ENCODE measurements at places on chromosomes 16 and 17. TPM values are rescaled to one million over a fixed set of nuclear protein-coding genes. Genes with fewer than 3 reads are reported as not detected.

Gene WDR90
- total RNA-seq = 33.7 TPM

Gene GPR139
- not detected for total RNA-seq

Gene OR1A1
- not detected for total RNA-seq

Gene UMOD
- total RNA-seq = not detected

Gene PPL
- total RNA-seq = not detected

Gene ABCC12
- not detected for total RNA-seq

DNA sequence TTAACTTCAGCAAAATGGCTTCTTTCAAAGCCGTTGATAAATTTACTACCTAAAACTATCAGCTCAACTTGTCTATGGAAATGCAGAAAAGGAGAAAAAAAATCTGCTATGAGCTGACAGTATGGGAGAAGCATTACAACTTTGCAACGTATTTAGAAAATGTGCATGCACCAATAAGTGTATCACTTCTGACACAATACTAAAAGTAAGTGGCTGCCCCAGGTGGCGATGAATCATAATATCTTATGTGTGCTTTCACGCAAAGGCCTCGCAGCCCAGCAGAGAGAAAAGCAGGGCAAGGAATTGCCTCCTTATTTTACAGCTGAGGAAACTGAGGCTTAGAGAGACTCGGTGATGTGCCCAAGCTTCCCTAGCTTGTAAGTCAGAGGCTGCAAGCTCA, 101.8 kb downstream of the SALL1 start:
- H3K36me3 ChIP-seq = no peaks in the 10 kb centered on the region
- no peak overlapping the region for H3K27ac ChIP-seq
- no peak overlapping the region for H3K4me3 ChIP-seq

GRCh38 chr17:1347589-1348323, 52.3 kb downstream of the YWHAE start:
- H3K4me3 ChIP-seq = no peak overlapping the region
- no peak for DNase-seq
- H3K27me3 ChIP-seq = no peaks in the 10 kb centered on the region
- peak overlapping the region; percentile 43 for H3K27ac ChIP-seq
- peaks cover 82% of the 10 kb centered on the region for H3K36me3 ChIP-seq

- H3K4me3 ChIP-seq = no peak overlapping the region
- H3K27me3 ChIP-seq = no peaks in the 10 kb centered on the region
- H3K36me3 ChIP-seq = no peaks in the 10 kb centered on the region
- H3K27ac ChIP-seq = no peak overlapping the region
- DNase-seq = no peak
These were observed 28.5 kb downstream of the KIFC3 start for GRCh38 chr16:57773655-57774295.

- peak overlapping the region; percentile 43 for H3K27ac ChIP-seq
- H3K4me1 ChIP-seq = peaks cover 69% of the 10 kb centered on the region
- DNase-seq = no peak
- H3K36me3 ChIP-seq = peaks cover 47% of the 10 kb centered on the region
- no peak overlapping the region for H3K4me3 ChIP-seq
- no peaks in the 10 kb centered on the region for H3K27me3 ChIP-seq
These were observed 20.1 kb downstream of the SNX29 start for GRCh38 chr16:11996433-11997330.

GRCh38 chr16:73150786-73151185, 102.9 kb upstream of the ZFHX3 start:
- no peak overlapping the region for H3K4me3 ChIP-seq
- H3K36me3 ChIP-seq = no peaks in the 10 kb centered on the region
- peaks cover 23% of the 10 kb centered on the region for H3K27me3 ChIP-seq
- H3K27ac ChIP-seq = no peak overlapping the region
- H3K4me1 ChIP-seq = peaks cover 12% of the 10 kb centered on the region
- no peak for DNase-seq

DNA sequence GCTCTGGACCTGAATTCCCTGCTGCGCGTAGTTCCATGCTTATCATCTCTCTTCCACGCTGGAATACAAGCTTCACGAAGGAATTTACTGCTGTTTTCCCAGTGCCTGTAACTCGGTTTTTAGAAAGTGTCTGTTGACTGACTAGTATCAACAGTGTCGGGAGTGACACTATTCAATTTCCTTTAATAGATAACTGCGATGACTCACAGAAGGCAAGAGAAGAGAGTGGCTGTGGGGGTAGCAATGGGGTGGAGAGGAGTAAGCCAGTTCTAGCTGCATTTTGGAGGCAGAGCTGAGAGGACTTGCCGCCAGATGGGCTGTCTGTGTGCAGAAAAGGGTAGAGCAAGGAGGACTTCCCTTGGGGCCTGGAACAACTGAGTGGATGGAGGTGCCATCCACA, 25.2 kb downstream of the B4GALNT2 start:
- no peaks in the 10 kb centered on the region for H3K4me1 ChIP-seq
- H3K36me3 ChIP-seq = no peaks in the 10 kb centered on the region
- H3K4me3 ChIP-seq = no peak overlapping the region
- no peak overlapping the region for H3K27ac ChIP-seq
- peaks cover 26% of the 10 kb centered on the region for H3K27me3 ChIP-seq

GRCh38 chr17:68152161-68152571, 95.7 kb upstream of the AMZ2 start:
- no peak overlapping the region for H3K27ac ChIP-seq
- no peaks in the 10 kb centered on the region for H3K36me3 ChIP-seq
- H3K4me3 ChIP-seq = no peak overlapping the region
- H3K4me1 ChIP-seq = no peaks in the 10 kb centered on the region

- H3K4me3 ChIP-seq = no peak overlapping the region
- H3K27me3 ChIP-seq = no peaks in the 10 kb centered on the region
- H3K4me1 ChIP-seq = peaks cover 12% of the 10 kb centered on the region
- DNase-seq = no peak
- H3K36me3 ChIP-seq = peaks cover 46% of the 10 kb centered on the region
These were observed 33.2 kb downstream of the ADGRG5 start for GRCh38 chr16:57575468-57576277.

DNA sequence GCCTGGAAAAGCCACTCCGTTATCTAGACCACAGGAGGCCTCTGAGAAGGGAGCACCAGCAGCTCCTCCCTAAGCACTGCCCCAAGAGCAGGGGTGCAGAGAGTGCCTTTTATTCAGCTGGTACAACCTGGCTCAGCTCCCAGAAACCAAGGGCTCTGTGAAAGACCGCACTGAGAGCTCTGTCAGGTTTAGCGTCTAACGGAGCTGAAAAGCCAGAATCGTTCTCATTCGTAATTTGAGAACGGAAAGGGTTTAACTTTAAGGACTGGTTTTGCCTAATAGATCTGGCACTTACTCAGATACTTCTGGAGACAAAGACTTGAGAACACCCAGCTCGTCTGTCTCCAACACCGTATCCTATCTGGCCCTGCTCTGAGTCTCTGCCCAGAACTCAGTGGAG, 13.5 kb downstream of the MPG start:
- DNase-seq = no peak
- H3K4me3 ChIP-seq = no peak overlapping the region
- no peaks in the 10 kb centered on the region for H3K27me3 ChIP-seq
- H3K4me1 ChIP-seq = no peaks in the 10 kb centered on the region
- H3K27ac ChIP-seq = no peak overlapping the region

DNA sequence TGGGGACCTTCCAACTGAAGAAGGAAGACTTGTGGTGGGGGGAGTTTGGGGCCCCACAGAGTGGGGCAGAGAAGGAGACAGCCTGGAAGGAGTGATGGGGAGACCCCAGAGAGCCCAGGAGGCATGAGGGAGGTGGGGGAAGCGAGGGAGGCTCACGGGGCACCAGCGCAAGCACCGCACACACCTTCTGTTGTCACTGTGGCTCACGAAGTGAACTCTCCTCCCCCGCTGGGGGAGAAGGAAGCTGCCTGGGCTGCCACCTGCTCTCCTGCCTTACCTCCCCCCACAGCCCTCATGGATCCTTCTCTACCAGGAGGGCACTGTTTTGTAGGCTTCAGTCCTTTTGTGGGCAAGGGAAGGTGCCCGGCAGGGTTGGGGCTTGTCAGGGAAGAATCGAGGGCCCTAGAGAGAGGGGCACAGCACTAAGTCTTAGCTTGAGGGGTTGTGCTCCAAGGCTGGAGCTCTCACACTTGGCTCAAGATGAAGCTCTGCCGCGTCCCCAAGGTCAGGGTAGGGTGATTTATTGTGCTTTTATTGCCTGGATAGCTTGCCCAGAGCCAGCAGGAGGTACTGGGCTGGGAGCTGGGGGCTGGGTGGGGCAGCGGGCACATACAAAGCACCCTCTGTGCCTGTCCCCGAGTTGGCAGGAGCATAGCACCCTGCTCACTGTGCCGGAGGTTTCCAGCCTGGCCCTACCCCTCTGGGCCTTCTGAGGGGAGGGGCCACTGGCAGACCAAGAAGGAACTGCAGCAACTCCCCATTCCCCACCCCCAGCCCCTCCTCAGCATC, 4.6 kb upstream of the STARD3 start:
- peaks cover 20% of the 10 kb centered on the region for H3K4me1 ChIP-seq
- DNase-seq = no peak
- no peak overlapping the region for H3K27ac ChIP-seq
- H3K4me3 ChIP-seq = no peak overlapping the region
- peaks cover 15% of the 10 kb centered on the region for H3K27me3 ChIP-seq

GRCh38 chr16:74725651-74726455, 25.2 kb upstream of the MLKL start:
- H3K4me1 ChIP-seq = no peaks in the 10 kb centered on the region
- no peak overlapping the region for H3K27ac ChIP-seq
- DNase-seq = no peak
- H3K4me3 ChIP-seq = no peak overlapping the region
- H3K27me3 ChIP-seq = peaks cover 5% of the 10 kb centered on the region

GRCh38 chr16:78503602-78504001, 404.1 kb downstream of the WWOX start:
- no peaks in the 10 kb centered on the region for H3K4me1 ChIP-seq
- DNase-seq = no peak
- no peak overlapping the region for H3K27ac ChIP-seq
- H3K4me3 ChIP-seq = no peak overlapping the region
- no peaks in the 10 kb centered on the region for H3K36me3 ChIP-seq

GRCh38 chr17:31588034-31588433, 196.6 kb downstream of the RAB11FIP4 start:
- H3K4me1 ChIP-seq = peaks cover 2% of the 10 kb centered on the region
- H3K36me3 ChIP-seq = no peaks in the 10 kb centered on the region
- no peak overlapping the region for H3K4me3 ChIP-seq
- H3K27me3 ChIP-seq = no peaks in the 10 kb centered on the region
- no peak for DNase-seq
- H3K27ac ChIP-seq = no peak overlapping the region

GRCh38 chr17:30992551-30992950, 21.7 kb downstream of the RNF135 start:
- no peaks in the 10 kb centered on the region for H3K27me3 ChIP-seq
- no peak overlapping the region for H3K27ac ChIP-seq

GRCh38 chr16:1287982-1288670, 21.3 kb upstream of the UBE2I start:
- H3K27me3 ChIP-seq = peaks cover 32% of the 10 kb centered on the region
- H3K4me1 ChIP-seq = peaks cover 4% of the 10 kb centered on the region
- H3K4me3 ChIP-seq = no peak overlapping the region
- DNase-seq = no peak
- no peak overlapping the region for H3K27ac ChIP-seq
- H3K36me3 ChIP-seq = no peaks in the 10 kb centered on the region

DNA sequence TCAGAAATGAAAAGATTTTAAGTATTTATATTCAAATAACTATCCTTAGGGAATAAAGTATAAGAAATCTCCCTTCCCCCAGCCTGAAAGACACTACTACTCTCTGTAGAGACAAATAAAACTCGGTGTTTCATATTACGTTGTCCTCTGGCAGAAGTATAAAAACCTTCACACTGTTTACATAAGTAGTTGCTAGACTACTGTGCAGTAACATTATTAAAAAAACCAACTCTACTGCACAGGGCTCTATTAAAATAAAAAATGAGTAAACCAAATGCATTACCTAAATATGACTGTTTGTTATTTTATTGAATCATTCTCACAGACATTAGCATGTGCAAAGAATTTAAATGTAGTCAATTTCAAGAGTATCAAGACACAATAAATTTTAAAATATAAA, 67.4 kb downstream of the MED13 start:
- no peak overlapping the region for H3K27ac ChIP-seq
- H3K27me3 ChIP-seq = no peaks in the 10 kb centered on the region
- H3K4me3 ChIP-seq = no peak overlapping the region
- peaks cover 19% of the 10 kb centered on the region for H3K4me1 ChIP-seq
- H3K36me3 ChIP-seq = peaks cover 47% of the 10 kb centered on the region
- no peak for DNase-seq

- H3K4me1 ChIP-seq = peaks cover 23% of the 10 kb centered on the region
- H3K27ac ChIP-seq = no peak overlapping the region
- peaks cover 47% of the 10 kb centered on the region for H3K36me3 ChIP-seq
- no peaks in the 10 kb centered on the region for H3K27me3 ChIP-seq
- DNase-seq = no peak
These were observed 56.5 kb downstream of the YWHAE start for GRCh38 chr17:1343554-1343953.

DNA sequence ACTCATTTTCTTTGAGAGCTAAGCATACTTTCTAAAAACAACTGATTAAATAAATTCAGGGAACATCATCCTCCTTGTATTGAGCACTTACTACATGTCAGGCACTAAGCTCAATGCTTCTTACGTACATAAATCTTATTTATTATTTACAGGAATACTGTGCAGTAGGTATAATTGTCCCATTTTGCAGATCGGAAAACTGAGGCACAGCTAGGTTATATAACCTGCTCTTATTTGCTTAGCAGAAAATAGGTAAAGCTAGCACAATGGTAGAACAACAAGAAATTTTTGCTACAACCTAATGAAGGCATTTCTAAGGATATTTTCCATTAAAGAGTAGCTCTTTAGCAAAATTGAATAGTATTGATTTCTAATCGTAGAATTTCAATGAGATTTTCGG, 168.7 kb upstream of the KCNJ16 start:
- no peaks in the 10 kb centered on the region for H3K36me3 ChIP-seq
- H3K4me1 ChIP-seq = no peaks in the 10 kb centered on the region
- no peak overlapping the region for H3K4me3 ChIP-seq
- no peak overlapping the region for H3K27ac ChIP-seq
- DNase-seq = no peak
- H3K27me3 ChIP-seq = no peaks in the 10 kb centered on the region

Measured in activated B cell treated with CpG ODN at 0.5 μM for 24 hours (primary cell).